Anterior cingulate cortex (tissue), 58 donors: ENCODE measurements at places on chromosomes 4 and X.

DNA sequence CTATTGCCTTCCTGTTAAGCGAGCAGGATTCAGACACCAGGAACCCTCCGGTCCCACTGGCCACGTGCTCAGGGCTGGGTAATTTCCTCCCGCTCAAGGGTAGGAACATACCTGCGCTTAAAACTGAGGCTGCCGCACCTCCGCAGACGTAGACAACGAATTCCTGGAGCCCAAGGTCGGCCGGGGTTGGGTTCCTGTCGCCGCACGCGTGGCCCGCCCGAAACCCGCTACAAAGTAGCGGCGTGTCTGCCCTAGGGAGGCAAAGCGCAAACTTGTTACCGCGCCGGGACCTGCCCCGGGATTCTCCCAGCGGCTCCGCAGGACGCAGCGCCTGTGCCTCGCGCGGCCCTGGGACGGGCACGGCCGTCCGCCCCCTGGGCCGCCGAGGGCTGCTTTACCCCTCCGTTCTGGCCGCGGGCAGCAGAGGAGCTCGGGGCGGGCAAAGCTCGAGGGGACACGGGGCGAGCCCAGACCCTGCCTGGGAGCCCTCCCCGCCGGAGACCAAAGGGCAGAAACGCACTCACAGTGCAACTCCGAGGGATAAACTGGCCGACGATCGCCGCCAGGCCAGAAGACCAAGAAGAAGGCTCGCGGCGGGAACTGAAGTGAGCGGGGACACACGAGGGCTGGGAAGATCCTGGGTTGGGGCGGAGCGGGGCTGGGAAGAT is at the start of gene ERVMER34-1:
Gene ERVMER34-1, minus strand, starts transcription at position 607 of the 668 bp plus-strand sequence. CDS start 5,905 bp downstream, outside the sequence.
- no peak for DNase-seq

- no peak for DNase-seq
Measured at GRCh38 chr4:147769386-147769785, 37.5 kb downstream of the ARHGAP10 start.

- no peak for DNase-seq
Measured at GRCh38 chrX:130830599-130831346, 72.2 kb downstream of the ENOX2 start.

GRCh38 chr4:99927566-99927965 is 18.9 kb downstream of the DNAJB14 start:
- no peak for DNase-seq

GRCh38 chr4:113871080-113871479 is 108.4 kb downstream of the ARSJ start:
- DNase-seq: no peak

DNA sequence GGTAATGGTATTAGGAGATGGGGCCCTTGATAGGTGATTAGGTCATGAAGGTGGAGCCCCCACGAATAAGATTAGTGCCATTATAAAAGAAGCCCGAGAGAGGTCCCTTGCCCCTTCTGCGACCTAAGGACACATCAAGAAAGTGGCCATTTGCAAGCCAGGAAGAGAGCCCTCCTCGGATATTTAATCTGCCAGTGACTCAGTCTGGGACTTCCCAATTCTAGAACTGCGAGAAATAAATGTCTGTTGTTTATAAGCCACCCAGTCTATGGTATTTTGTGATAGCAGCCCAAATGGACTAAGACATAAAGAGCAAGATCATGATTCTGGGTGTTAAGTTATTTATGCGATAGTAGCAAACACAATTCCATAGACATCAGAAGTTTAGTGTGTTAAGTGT is 192.2 kb downstream of the LDB2 start:
- no peak for DNase-seq

- DNase-seq: no peak
Measured at GRCh38 chr4:150573534-150573933, 8.4 kb upstream of the MAB21L2 start.

GRCh38 chr4:21885241-21885640 is 63.3 kb downstream of the KCNIP4 start:
- no peak for DNase-seq

DNA sequence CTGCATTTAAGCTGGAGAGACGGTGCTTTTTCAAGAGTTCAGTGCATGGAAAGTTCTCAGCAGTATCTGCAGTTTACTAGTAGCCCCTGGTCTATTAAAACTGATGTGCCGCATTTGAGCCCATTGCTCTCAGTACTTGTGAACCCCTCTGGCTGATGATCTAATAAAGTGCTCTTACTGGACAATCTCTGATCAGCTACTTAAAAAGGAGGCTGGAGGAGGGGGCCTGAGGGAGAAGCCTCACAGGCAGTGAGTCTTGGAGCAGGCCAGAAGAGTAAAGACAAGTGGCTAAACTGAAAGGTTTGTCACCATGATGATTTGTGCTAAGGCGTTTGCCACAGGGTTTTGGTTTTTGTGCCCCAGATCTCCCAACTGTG is 138.5 kb downstream of the ARX start:
- DNase-seq: no peak

DNA sequence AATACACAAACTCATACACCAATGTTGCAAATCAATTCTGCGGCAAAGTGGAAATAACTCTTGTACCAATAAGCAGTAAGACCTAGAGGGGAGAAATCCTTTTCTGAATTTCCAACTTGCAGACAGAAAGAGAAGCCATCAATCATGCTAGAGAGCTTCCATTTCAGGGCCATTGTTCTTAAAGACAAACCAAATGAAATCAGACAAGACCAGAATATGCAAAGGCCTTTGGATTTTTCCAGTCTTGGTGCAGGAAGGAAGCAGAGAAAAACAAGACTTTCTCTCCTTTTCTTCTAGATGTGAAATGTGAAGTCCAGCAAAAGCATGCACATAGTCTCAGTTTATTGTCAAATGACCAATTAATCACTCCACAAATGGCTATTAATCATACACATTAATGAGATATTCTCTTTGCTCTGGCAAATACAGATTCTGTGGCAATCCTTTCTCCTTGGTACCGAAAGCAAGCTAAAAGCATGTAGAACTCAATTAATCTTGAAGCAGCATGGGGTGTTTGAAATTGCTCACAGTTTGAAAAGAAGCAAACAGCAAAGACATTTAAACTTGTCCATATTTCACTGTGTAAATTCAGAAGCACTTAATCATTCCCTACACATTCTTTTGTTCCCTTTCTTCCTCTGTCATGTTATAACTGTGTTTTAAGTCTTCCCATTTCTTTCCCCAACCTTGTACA is 466.1 kb downstream of the GPAT3 start:
- DNase-seq: no peak

DNA sequence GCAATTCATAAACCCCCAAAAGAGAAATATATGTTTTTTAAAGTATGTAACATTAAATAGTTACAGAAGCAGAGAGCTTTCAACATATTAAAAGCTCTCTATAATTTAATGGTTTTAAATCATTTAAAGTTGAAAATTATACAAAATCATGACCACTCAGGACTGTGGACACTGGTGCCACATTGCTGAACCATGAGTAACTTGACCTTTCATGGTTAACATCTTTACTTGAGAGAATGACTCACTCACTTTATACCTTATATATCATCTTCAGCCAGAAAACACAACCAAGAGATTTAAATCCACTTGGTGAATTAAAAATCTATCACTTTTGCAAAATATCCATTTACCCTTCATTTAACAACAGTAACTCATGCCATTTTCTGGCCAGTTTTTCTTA is 584.3 kb upstream of the SMIM31 start:
- DNase-seq: no peak
